ENCODE measurements at places on chromosomes 4 and X. TPM values are rescaled to one million over a fixed set of nuclear protein-coding genes. Genes with fewer than 3 reads are reported as not detected.
A peak's percentile ranks its signal among the peaks of the same experiment; 100 is the strongest.

Gene FRMPD3
- not detected for total RNA-seq

Gene TMEM150C
- not detected for total RNA-seq

Gene MGAT4D
- not detected for total RNA-seq

Gene TEX13A
- not detected for total RNA-seq

- H3K4me1 ChIP-seq, result no peaks in the 10 kb centered on the region
- DNase-seq, result no peak
- H3K4me3 ChIP-seq, result no peak overlapping the region
- H3K27ac ChIP-seq, result no peak overlapping the region
- no peaks in the 10 kb centered on the region for H3K27me3 ChIP-seq
Measured at GRCh38 chr4:33349376-33349775, 2629.2 kb downstream of the PCDH7 start.

DNA sequence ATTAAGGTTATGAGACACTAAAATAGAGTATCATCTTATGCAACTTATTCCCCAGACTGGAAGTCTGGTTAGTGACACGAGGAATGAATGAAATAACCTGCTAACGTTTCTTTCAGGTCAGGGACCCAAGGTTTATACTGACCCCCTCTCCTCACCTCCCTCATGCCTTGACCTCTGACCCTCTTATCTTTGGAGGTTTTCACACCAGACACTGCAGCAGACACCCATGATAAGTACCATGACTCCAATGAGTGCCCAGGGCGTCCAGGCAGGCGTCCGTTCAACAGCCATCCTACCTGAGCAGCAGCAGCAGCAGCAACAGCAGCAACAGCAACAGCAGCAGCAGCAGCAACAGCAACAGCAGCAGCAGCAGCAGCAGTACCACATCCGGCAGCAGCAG, 4.2 kb upstream of the NLGN3 start:
- H3K4me3 ChIP-seq, result no peak overlapping the region
- peaks cover 8% of the 10 kb centered on the region for H3K4me1 ChIP-seq
- DNase-seq, result no peak

DNA sequence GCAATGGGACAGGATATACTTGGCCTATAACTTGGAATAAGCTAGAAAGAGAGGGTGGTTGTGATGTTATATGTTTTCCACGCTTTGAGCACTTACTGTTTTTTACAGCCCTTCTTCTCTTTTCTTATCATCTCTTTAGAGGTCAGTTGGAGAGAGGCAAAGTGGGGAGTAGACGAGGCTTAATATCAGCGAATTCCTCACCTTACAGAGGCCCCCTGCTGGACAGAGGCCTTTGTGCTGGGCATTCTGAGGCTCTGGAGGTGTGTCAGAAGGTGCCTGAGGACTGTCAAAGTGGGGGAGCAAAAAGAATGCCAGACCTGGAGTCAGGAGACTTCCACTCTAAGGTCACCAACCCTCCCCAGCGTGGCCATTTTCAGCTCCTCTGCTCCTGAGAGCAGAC, 42.5 kb downstream of the MAMLD1 start:
- DNase-seq, result no peak
- no peaks in the 10 kb centered on the region for H3K27me3 ChIP-seq
- peaks cover 27% of the 10 kb centered on the region for H3K4me1 ChIP-seq
- H3K4me3 ChIP-seq, result no peak overlapping the region
- no peak overlapping the region for H3K27ac ChIP-seq
- H3K36me3 ChIP-seq, result no peaks in the 10 kb centered on the region

DNA sequence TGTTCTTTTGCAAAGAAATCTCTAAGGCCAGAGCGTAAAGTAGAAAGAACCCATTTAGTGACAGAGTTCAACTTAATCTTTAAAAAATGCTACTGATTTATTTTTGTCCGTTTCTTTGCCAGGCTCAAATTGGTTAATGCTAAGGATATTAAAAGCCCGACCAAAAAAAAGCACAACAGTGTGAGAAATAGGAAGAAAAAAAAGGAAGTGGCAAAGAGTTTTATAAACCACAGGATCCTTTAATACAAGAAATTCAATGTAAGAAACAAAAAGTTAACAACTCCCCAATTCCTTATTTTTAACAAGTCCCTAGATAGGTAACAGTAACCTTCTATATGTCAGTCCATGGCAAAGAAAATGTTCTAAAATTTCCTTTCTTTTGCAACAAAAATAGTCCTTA, 480.4 kb downstream of the ACTRT1 start:
- H3K27me3 ChIP-seq, result no peaks in the 10 kb centered on the region
- H3K4me3 ChIP-seq, result no peak overlapping the region
- no peaks in the 10 kb centered on the region for H3K36me3 ChIP-seq
- no peak for DNase-seq
- H3K4me1 ChIP-seq, result no peaks in the 10 kb centered on the region

GRCh38 chrX:19569121-19569805, 54.0 kb upstream of the MAP3K15 start:
- H3K27ac ChIP-seq, result no peak overlapping the region
- no peaks in the 10 kb centered on the region for H3K27me3 ChIP-seq
- H3K4me3 ChIP-seq, result no peak overlapping the region
- no peak for DNase-seq
- peaks cover 25% of the 10 kb centered on the region for H3K4me1 ChIP-seq

DNA sequence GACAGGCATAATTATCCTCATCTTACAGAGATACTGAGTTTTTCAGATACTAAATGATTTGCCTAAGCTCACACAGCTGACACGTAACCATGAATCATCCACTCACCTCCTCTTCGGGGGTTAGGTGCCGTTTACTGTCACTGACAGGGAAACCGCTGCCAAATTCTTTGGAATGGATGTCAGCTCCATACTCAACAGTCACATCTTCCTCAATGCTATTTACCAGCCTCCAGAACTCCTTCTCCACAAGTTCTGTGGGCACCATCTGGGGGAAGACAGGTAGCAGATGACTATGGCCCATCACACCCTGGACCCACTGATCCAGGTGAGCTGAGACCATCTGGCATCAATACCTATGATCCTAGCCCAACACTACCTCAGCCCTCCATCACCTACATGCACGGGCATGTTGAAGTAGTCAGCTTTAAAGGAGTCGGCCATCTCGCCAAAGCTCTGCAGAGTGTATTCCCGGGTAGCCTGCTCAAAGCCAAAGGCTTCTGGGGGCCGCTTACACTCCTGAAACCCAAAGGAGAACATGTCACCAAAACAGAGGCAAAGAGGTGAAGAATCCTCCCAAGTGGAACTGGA, 13.5 kb downstream of the KDM5C start:
- H3K36me3 ChIP-seq, result peaks cover 37% of the 10 kb centered on the region
- DNase-seq, result no peak
- H3K4me3 ChIP-seq, result no peak overlapping the region
- H3K27me3 ChIP-seq, result no peaks in the 10 kb centered on the region
- no peak overlapping the region for H3K27ac ChIP-seq
- no peaks in the 10 kb centered on the region for H3K4me1 ChIP-seq

- H3K4me1 ChIP-seq, result no peaks in the 10 kb centered on the region
- DNase-seq, result no peak
- H3K36me3 ChIP-seq, result no peaks in the 10 kb centered on the region
- H3K27me3 ChIP-seq, result no peaks in the 10 kb centered on the region
- H3K4me3 ChIP-seq, result no peak overlapping the region
Measured at GRCh38 chrX:34873500-34874225, 68.9 kb upstream of the FAM47B start.

DNA sequence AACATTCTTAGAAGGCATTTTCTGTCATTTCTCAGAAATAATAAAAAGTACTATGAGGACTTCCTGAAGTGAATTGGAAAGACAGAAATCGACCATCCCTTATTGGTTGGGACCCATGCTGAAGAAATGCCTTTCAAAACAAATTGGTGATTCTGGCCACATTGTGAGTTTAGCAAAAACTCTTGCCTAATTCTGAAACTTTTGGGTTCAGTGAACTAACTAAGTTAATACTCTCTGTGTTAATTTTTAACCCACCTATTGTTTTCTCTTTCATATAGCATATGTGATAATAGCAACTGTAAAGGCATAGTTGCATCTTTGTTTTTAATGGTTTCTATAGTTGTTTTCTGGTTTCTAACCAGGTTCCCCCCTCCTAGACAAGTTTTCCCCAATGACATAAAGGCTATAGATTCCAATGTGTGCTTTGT, 129.3 kb upstream of the FAT1 start:
- no peaks in the 10 kb centered on the region for H3K36me3 ChIP-seq
- no peaks in the 10 kb centered on the region for H3K27me3 ChIP-seq
- no peaks in the 10 kb centered on the region for H3K4me1 ChIP-seq
- no peak overlapping the region for H3K4me3 ChIP-seq
- H3K27ac ChIP-seq, result no peak overlapping the region

DNA sequence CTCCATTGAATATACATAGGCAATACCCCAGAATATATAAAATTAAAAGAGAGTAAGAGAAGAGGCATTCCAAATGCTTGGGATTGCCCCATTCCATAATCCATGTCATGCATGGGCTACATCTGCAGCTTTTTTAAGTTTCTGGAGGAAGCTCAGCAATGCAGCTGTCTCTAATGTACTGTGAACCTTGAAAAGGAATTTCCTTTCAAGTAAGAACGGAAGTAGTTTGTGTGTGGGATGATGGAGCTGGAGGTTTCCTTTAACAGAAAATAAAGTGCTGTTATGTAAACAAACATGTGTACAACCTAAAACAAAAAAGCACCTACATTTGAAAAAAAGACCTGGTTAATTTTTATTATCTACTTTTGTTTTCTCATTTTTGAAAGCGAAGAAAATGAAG, 303.5 kb downstream of the BMPR1B start:
- H3K4me3 ChIP-seq, result no peak overlapping the region
- H3K4me1 ChIP-seq, result no peaks in the 10 kb centered on the region
- no peaks in the 10 kb centered on the region for H3K27me3 ChIP-seq

DNA sequence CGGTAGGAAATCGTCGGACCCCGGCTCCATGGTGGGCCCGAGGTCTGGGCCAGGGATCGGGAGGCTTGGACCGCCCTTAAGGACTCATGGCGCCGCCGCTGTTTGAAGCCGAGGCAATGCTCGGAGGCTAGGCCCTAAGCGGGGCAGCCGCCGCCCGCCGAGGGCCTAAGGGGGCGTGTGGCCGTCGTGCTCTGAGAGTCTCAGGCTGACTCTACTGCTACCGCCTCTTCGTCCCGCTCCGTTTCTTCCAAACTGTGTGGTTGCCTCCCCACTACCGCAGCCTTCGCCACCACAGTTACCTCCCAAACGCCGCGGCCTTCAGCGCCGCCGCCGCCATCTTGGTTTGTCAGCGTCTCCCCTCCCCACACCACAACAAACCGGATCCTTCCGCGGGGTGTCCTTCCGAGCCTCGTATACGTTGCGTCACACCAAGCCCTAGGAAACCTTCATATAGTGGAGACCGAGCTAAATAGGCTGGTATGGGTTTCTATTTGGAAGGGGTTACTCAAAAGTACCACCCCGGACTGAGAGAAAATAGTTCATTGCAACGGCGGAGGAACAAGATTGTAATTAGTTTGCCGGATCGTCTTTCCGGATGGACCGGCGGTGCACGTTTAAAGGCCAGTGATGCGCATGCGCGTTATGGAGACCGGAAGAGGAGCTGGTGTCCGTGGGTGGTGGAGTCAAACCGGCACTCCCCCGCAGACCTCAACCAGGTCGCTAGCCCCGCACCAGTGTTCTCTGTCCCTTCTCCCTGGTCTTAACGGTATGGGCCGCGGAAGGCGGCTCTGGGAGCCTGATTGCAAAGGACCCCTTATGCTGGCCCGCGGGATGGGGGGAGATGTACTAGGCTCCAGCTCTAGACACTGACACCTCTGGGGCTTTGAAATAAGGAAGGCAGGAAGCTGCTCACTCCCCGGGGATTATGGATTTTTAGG, at the start of gene KDM5C:
Gene KDM5C, minus strand, starts transcription at position 348 of the 938 bp plus-strand sequence. Its CDS starts 318 bp downstream, at position 30.
- H3K27me3 ChIP-seq, result no peaks in the 10 kb centered on the region
- peaks cover 44% of the 10 kb centered on the region for H3K4me1 ChIP-seq
- H3K36me3 ChIP-seq, result peaks cover 16% of the 10 kb centered on the region
- peak; percentile 89 for DNase-seq
- peak within 1 kb of the TSS; percentile 98 for H3K27ac ChIP-seq

DNA sequence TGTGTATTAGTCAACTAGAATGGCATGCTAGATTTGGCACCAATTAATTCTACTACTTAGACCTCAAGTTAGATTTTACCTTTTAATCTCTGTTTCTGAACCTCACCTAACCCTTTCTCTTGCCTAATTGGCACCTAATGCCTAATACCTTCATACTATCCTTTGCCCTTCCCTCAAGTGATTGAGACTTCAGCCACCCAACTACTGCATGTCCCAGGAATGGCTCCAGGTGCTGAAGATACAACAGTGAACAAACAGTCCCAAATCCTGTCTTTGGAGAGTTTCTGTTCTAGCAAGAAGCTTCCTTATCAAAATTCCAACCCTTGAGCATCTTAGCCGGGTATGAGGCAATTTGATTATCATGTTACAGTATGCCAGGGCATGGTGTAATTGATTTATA, 139.9 kb downstream of the CPE start:
- H3K27me3 ChIP-seq, result peaks cover 7% of the 10 kb centered on the region
- H3K36me3 ChIP-seq, result no peaks in the 10 kb centered on the region
- H3K4me3 ChIP-seq, result no peak overlapping the region
- H3K4me1 ChIP-seq, result no peaks in the 10 kb centered on the region

GRCh38 chr4:78567500-78568060, 16.0 kb downstream of the ANXA3 start:
- H3K27me3 ChIP-seq, result peaks cover 12% of the 10 kb centered on the region
- H3K27ac ChIP-seq, result no peak overlapping the region
- no peak for DNase-seq
- H3K36me3 ChIP-seq, result no peaks in the 10 kb centered on the region
- H3K4me3 ChIP-seq, result no peak overlapping the region

DNA sequence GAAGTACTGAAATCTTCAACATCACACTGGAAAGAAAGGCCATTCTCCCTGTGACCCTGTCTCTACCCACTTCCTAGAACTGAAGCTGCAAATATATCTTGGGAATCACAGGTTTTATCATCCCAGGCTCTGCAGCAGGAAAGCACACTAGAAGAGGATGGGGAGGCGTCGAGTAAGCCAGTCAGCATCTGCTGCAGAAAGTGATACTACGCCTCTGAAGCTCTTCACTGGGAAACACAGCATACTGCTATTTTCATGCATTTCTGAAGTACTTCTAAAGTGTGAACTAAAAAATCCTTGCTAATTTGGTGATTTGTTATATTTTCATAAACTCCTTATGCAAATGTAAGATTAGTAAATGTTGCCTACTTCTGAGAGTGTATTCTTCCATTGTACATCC, 29.1 kb downstream of the RAB33B start:
- H3K27ac ChIP-seq, result no peak overlapping the region
- no peak overlapping the region for H3K4me3 ChIP-seq
- H3K36me3 ChIP-seq, result no peaks in the 10 kb centered on the region

DNA sequence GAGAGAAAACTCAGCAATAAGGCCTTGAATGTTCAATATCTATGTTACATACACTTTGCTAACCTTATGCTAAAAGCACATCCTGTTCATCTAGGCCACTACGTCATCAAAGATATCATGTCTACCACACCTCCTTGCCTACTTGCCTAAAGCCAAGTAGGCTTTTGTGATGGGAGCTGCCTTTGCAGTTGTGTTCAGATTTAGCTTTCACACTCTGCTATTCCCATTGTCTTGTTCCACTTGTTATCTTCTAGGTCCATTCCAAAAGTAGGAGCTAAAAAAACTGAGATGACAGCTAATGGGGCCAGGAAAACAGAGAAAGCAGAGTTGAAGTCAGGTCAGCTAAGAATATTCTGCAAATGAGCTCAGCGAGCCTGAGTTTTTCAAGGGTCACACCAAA, 153.6 kb upstream of the EDNRA start:
- H3K27ac ChIP-seq, result no peak overlapping the region
- DNase-seq, result no peak
- no peak overlapping the region for H3K4me3 ChIP-seq
- no peaks in the 10 kb centered on the region for H3K27me3 ChIP-seq
- H3K36me3 ChIP-seq, result no peaks in the 10 kb centered on the region

GRCh38 chr4:78616046-78616498, 64.5 kb downstream of the ANXA3 start:
- DNase-seq, result no peak
- H3K36me3 ChIP-seq, result no peaks in the 10 kb centered on the region
- H3K4me1 ChIP-seq, result peaks cover 43% of the 10 kb centered on the region
- no peak overlapping the region for H3K27ac ChIP-seq
- H3K4me3 ChIP-seq, result no peak overlapping the region

All from activated CD4-positive, alpha-beta T cell treated with anti-CD3 and anti-CD28 coated beads, Interleukin-2, amount 10 ng/mL, durations not matched to agents 7 days and 5 days (primary cell).